ENCODE measurements at places on chromosomes 12 and 14.
A peak's percentile ranks its signal among the peaks of the same experiment; 100 is the strongest.

DNA sequence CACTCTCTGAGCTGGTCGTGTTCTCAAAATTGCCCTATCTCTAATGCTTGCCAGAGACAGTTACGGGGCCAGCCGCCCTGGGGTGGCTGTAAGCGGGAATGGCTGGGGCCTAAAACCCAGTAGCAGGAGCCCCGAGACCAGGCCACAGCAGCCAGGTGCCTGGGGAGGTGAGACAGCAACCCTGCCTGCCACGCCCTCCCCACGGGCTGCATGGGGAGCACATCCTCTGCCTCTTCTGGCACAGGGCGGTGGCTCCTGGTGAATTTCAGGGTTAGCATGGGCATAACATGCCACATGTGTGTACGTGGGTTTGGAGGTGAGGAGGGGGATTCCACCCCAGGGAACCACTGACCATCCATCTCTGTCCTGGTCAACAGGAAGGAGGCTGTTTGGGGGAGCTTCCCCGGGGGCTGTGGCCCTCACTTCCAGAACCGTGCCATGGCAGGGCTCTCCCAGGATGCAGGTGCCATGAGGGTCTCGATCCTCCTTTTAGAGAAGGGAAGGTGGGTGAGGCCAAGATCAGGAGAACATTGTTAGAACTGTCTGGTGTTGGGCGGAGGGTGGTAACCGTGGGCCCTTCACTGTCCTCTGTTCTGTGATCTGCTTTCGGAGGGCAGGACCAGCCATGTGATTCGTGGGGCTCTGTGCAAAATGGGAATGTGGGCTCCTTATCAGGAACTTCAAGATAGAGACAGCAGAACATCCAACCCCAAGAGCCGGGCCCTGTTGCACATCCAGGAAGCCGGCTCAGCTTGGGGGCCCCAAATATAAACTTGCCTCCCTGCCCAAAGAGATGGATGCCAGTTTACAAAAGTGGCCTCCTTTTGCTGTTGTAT, 312.2 kb upstream of the DIO3 start:
- no peak for DNase-seq

GRCh38 chr14:63504648-63505047, 38.5 kb downstream of the PPP2R5E start:
- DNase-seq, result no peak

GRCh38 chr12:53217051-53217930, 10.2 kb upstream of the ITGB7 start:
- peak; percentile 83 for DNase-seq

- no peak for DNase-seq
These were observed 24.3 kb upstream of the PLEK2 start for GRCh38 chr14:67436006-67436866.

DNA sequence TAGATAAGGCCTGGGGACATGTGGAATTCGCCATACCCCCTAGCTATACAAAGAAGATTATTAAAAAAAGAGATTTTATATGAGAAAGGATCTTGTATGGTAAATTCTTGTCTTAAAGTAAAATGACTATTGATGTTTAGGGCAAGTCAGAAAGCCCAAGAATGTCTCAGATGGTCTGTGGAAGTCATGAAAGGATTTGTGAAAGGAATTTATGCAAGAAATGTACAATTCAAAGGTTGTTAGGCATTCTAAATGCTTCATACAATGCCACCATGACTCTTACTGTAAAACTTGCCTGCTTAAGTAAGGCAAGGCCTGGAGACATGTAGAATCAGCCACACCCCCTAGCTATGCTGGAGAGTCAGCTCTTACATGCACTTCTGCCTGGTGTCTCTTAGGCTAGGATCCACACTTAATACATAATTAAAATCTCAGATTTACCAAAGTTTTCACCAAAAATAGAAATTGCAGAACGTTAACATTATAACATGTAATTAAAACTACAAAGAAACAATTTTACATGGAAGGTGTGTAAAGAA, 8.9 kb upstream of the ETNK1 start:
- no peak for DNase-seq

- DNase-seq, result no peak
These were observed 128.8 kb downstream of the CHST11 start for GRCh38 chr12:104585448-104586055.
